Calu3 (cell line): ENCODE measurements at places on chromosomes 5 and 9. TPM values are rescaled to one million over a fixed set of nuclear protein-coding genes. Genes with fewer than 3 reads are reported as not detected.

MTREX gene
- total RNA-seq = 73.9 and 79.0 TPM in 2 replicates

CNTLN gene
- total RNA-seq = 5.7 and 6.7 TPM in 2 replicates

PHF24 gene
- total RNA-seq = not detected in 2 replicates

GABRG2 gene
- total RNA-seq = 1.4 TPM in 1 of 2 replicates, not detected in the other

PDZD2 gene
- total RNA-seq = 0.76 and 0.97 TPM in 2 replicates

- no peak overlapping the region for H3K27ac ChIP-seq
- no peaks in the 10 kb centered on the region for H3K4me1 ChIP-seq
- DNase-seq = no peak
- no peaks in the 10 kb centered on the region for H3K36me3 ChIP-seq
- no peaks in the 10 kb centered on the region for H3K27me3 ChIP-seq
These were observed 87.5 kb upstream of the RANBP3L start for GRCh38 chr5:36389245-36389644.

GRCh38 chr9:113492343-113493202 is 29.0 kb downstream of the RGS3 start:
- H3K27me3 ChIP-seq = no peaks in the 10 kb centered on the region
- no peak for DNase-seq
- H3K27ac ChIP-seq = no peak overlapping the region
- no peak overlapping the region for H3K4me3 ChIP-seq
- H3K4me1 ChIP-seq = no peaks in the 10 kb centered on the region
- peaks cover 13% of the 10 kb centered on the region for H3K36me3 ChIP-seq

GRCh38 chr9:85723215-85723614 is 18.5 kb downstream of the AGTPBP1 start:
- no peaks in the 10 kb centered on the region for H3K4me1 ChIP-seq
- H3K36me3 ChIP-seq = no peaks in the 10 kb centered on the region
- H3K4me3 ChIP-seq = no peak overlapping the region
- DNase-seq = no peak
- no peak overlapping the region for H3K27ac ChIP-seq
- H3K27me3 ChIP-seq = no peaks in the 10 kb centered on the region

DNA sequence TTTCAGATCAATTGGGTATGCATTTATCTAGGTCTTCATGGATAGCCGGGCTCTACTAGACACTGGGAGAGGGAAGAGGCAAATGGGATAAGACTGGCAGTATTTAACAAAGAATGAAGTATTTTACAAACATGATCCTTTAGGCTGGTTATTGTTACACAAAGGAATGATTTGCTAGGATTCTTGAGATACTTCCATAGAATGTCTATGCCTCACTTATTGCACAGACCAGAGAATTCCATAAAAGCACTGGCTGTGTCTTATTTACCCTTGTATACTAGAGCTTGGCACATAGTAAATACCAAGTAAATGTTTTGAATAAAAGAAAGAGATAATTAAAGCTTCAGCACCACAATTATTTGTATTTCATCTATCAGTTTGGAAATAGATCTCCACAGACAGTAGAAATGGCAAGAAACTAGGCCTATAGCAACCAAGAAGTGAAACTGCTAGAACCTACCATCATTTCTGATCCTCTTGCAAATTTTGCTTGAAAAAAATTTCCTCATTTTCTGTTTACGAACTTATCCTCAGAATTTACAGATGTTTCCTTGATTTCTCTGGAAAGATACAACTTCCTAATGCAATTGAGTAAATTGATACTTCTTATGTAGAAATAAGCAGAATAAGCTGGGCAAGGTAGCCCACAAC is 3.8 kb downstream of the PDCD1LG2 start:
- H3K36me3 ChIP-seq = no peaks in the 10 kb centered on the region
- no peaks in the 10 kb centered on the region for H3K27me3 ChIP-seq
- H3K4me3 ChIP-seq = no peak overlapping the region
- H3K27ac ChIP-seq = no peak overlapping the region

GRCh38 chr5:33563983-33564908 is 123.5 kb downstream of the TARS1 start:
- H3K4me3 ChIP-seq = no peak overlapping the region
- H3K27me3 ChIP-seq = no peaks in the 10 kb centered on the region
- no peaks in the 10 kb centered on the region for H3K4me1 ChIP-seq
- H3K36me3 ChIP-seq = no peaks in the 10 kb centered on the region
- no peak overlapping the region for H3K27ac ChIP-seq

REEP5 gene
- 123 and 130 TPM in 2 replicates for total RNA-seq
